ENCODE measurements at places on chromosomes 7 and 10.

- DNase-seq = no peak
Measured at GRCh38 chr7:113087071-113087998, 708 bp upstream of the GPR85 start.

DNA sequence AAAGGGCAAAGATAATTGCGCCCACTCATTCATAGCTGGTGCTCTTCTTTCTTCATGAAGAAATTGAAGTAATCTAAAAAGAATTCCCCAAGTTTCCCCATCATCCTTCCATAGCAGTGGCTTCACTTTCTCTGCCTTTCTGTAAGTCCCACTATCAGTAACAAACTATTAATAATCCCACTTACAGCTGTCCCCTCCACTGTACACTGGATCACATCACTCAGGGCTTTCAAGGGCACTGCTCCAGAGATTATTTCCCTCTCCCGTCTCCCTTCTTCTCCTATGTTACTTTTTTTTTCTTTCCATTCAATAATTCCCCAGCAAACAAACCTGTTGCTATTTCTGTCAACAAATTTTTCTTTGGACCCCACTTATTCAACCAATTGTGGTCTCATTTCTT lies 16.2 kb downstream of the DNAJB9 start:
- DNase-seq = no peak

DNA sequence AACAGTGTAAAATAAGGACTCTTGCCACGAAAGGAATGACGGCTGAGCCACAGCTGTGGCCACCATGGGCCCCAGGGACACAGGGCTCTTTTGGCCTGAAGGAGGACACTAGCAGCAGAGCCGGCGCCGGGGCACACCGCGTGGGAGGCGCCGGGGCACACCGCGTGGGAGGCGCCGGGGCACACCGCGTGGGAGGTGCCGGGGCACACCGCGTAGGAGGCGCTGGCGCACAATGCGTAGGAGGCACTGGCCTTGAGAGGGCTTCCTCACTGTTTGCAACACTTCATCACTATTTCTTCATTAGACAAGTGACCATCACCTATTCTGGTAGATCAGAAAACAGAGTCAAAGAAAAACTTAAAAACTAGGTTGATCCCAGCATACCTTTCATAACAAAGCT lies 23.4 kb downstream of the ESYT2 start:
- DNase-seq = no peak

DNA sequence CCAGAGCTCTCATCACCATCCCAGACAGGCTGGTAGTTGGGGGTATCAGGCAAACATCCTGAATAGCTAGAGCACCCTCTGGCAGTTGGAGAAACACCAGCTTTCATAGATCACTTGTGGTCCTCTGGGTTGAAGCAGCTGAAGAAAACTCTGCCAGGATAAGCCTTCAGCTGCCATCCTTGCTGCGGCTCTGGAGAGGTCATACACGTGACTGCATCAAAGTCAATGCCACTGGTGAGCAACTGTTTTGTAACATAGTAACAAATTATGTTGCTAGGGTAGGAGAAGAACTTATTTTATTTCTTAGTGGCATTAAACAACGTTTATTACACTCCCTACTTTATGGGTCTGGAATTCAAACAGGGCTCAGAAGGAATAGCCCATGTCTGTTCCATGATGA lies 19.2 kb upstream of the PANK1 start:
- DNase-seq = no peak

DNA sequence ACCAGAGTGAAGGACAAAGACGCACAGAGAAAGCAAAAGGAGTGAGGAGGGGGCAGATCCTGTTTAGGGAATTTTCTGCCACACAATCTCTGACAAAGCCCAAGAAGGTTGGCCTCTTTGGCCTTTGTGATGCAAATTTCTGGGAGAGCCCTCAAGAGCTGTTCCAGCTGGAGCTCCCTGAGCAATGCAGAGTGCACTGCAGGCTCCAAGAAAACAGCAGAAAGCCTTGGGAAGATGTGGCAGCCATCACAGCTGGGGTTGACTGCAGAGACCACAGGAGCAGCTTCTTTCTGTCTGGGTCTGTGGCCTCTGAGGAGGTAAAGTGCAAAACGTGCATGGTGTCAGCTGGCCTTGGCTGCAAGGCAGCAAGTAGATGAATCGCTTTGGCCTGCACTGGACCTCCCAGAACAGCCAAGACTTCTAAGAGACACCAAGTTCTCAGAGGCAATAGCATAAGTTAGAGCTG lies 200.2 kb downstream of the ELMO1 start:
- no peak for DNase-seq

DNA sequence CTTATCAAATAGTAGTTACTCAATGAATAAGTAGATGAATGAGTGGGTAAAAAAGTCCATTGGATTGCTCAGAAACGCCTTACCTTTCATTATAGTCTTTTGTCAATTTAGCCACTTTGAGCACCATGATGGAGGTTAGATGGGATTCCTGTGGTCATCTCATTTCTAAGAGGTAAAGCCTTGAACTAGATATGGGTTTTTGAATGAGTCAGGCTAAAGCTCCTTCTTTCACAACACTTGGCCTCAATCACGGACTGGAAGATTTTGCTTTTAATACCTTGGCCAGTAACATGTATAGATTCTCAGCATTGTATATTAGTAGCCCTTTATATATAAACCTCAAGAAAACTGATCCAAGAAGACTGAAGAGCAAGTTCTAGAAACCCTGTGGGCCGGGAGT lies 99.7 kb upstream of the CCDC6 start:
- DNase-seq = no peak
